ENCODE measurements at places on chromosomes 4 and X.

DNA sequence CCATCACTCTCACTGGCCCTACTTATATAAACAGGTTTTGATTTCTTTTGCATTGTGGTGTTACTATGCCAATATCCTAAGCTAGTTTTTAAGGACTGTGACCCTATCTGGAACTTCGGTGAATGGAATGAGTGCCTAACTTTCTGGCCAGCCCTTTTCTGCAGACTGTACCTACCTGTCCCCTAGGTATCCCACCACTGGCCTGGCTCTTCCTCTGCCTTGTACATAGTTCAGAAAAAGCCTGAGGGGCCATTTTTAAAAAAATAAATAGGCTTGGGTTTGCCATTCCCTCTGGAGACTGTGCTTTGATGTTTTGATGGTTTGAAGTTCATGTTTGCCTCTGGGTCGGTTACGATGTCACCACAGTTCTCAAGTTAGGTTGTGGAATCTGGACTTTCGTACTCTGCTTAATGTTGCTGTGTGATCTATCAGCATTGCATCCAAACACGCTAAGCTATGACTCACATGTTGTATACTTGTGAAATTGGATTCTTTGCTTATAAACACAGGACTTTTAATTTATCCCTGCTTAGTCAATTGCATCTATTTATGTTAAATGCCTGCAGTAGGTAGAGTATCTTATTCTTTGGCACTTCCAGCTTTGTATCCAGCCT, 182.0 kb downstream of the ANKRD50 start:
- H3K4me1 ChIP-seq: no peaks in the 10 kb centered on the region
- H3K4me3 ChIP-seq: no peak overlapping the region
- no peaks in the 10 kb centered on the region for H3K36me3 ChIP-seq
- no peak for DNase-seq
- no peak overlapping the region for H3K27ac ChIP-seq

- H3K27ac ChIP-seq: no peak overlapping the region
- no peak overlapping the region for H3K4me3 ChIP-seq
- DNase-seq: no peak
- no peaks in the 10 kb centered on the region for H3K27me3 ChIP-seq
- no peaks in the 10 kb centered on the region for H3K36me3 ChIP-seq
- H3K4me1 ChIP-seq: no peaks in the 10 kb centered on the region
Measured at GRCh38 chr4:27921231-27921630, 1060.6 kb downstream of the STIM2 start.

DNA sequence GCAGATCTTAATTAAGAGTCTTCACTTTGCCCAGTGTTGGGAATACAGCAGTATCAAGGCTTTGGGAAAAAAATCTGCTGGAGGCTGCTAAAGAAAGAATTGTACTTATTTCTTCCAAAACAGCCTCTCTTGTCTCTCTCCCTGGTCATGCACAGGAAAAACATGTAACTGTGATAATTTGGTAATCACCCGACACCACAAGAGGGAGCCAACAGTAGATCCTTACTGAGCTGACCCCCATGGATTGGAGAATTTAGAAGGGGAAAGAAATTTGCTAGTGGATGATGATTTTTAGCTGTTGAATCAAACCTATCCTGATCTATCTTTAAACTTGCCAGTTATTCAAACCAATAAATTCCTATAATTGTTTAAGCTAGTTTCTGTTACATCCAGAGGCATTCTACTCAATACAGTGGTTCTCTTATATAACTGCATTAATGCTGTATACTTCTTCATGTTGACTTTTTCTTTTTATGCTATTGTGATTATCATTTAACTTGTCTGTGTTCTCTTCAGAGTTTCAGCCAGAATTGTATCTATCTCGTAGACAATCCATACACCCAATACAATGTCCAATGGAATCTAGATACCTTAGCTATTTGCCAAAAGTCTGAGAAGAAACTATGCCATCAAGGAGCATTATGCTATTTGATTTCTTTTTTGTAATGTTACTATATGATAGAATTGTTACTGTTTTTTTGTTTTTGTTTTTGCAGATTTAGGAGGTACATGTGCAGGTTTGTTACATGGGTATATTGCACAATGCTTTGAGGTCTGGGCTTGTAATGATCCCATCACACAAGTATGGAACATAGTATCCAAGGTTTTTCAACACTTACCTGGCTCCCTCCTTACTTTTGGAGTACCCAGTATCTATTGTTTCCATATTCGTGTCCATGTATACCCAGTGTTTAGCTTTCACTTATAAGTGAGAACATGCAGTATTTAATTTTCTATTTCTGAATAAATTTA, 31.3 kb upstream of the ARHGEF38 start:
- no peaks in the 10 kb centered on the region for H3K4me1 ChIP-seq
- H3K27me3 ChIP-seq: no peaks in the 10 kb centered on the region
- no peaks in the 10 kb centered on the region for H3K36me3 ChIP-seq
- no peak overlapping the region for H3K27ac ChIP-seq
- no peak for DNase-seq

GRCh38 chr4:111707491-111707890, 437.8 kb upstream of the FAM241A start:
- no peak overlapping the region for H3K27ac ChIP-seq
- H3K27me3 ChIP-seq: no peaks in the 10 kb centered on the region
- DNase-seq: no peak
- H3K4me3 ChIP-seq: no peak overlapping the region
- no peaks in the 10 kb centered on the region for H3K36me3 ChIP-seq
- no peaks in the 10 kb centered on the region for H3K4me1 ChIP-seq

DNA sequence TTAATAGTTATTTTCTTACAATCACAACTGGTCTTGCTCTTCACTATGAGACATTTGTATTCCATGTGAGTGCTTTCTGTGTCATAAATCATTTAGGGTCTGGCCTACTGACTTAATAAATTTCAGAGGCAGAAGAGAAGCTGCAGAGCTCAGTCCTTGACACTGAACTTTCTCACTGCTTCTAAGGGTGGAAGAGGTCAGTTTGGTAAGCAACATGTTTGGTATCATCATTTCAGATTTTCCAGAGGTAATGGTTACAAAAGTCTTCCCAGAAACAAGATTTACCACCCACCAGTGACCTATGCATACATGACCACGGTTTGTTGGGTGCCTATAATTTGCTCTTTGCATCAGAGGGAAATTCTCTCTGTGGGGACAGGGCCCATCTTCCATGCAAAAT, 148.6 kb downstream of the NR3C2 start:
- peaks cover 3% of the 10 kb centered on the region for H3K4me1 ChIP-seq
- no peak for DNase-seq
- no peaks in the 10 kb centered on the region for H3K36me3 ChIP-seq
- no peaks in the 10 kb centered on the region for H3K27me3 ChIP-seq
- no peak overlapping the region for H3K27ac ChIP-seq

DNA sequence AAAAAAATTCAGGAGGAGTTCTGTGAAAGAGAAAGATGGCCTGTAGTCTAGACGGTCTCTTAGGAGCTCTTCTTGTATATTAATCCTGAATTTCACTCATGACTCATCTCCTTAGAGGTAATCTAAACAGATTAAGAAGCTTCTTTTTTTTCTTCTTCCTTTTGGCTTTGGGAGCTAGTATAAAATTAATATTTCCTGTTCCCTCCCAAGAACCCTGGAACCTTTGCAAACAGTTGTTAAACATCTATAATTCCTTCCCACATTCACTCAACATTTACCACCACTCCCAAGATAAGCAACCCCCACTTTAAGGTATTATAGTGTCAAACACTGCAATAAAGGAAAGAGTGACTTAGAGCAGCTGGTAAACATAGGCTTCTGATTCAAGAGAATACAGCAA, 146.4 kb upstream of the EDNRA start:
- H3K27ac ChIP-seq: no peak overlapping the region
- H3K4me1 ChIP-seq: no peaks in the 10 kb centered on the region
- H3K27me3 ChIP-seq: no peaks in the 10 kb centered on the region
- no peak overlapping the region for H3K4me3 ChIP-seq
- DNase-seq: no peak
- no peaks in the 10 kb centered on the region for H3K36me3 ChIP-seq

- no peaks in the 10 kb centered on the region for H3K4me1 ChIP-seq
- H3K27me3 ChIP-seq: no peaks in the 10 kb centered on the region
- no peak overlapping the region for H3K4me3 ChIP-seq
- no peak overlapping the region for H3K27ac ChIP-seq
Measured at GRCh38 chrX:84873176-84873575, 130.5 kb upstream of the APOOL start.

DNA sequence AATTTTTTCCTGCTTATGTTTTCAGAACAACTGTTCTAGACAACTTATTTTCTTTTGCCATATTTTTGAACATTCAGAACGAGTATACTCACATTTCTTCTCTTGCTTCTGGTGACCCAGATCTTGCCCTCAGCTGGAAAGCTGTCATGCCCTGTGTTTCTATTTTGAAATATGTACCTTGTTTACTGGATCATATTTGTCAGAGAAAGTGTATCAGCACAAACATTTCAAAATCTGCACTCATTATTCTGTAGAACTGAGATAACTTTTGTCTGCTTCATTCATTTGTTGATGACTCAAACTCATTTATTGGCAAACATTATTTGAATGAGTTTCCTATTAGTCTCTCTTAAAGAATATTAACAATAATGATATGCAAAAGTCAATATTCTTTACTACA, 46.2 kb upstream of the FAM9A start:
- H3K36me3 ChIP-seq: no peaks in the 10 kb centered on the region
- no peak overlapping the region for H3K4me3 ChIP-seq
- DNase-seq: no peak
- no peaks in the 10 kb centered on the region for H3K27me3 ChIP-seq
- no peaks in the 10 kb centered on the region for H3K4me1 ChIP-seq

DNA sequence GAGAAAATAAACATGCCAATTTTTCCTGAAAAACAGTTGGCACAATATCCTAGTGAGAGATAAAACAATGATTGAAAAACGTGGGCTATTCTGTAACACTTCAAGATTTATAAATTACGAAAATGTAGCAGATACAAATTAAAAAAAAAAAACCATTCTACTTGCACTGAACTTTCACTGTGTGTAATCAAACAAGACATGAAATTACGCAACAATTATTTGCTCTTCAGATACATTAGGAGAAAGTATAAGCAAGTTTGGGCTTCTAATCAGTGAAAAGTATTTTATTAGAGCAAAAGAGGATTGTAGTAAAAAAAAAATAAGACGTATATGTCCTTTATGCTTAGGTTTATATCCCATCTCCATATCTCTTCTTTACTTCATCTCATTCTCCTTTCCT, 320.4 kb downstream of the SPOCK3 start:
- no peak overlapping the region for H3K4me3 ChIP-seq
- H3K27ac ChIP-seq: no peak overlapping the region
- no peaks in the 10 kb centered on the region for H3K27me3 ChIP-seq
- H3K4me1 ChIP-seq: no peaks in the 10 kb centered on the region
- no peaks in the 10 kb centered on the region for H3K36me3 ChIP-seq

DNA sequence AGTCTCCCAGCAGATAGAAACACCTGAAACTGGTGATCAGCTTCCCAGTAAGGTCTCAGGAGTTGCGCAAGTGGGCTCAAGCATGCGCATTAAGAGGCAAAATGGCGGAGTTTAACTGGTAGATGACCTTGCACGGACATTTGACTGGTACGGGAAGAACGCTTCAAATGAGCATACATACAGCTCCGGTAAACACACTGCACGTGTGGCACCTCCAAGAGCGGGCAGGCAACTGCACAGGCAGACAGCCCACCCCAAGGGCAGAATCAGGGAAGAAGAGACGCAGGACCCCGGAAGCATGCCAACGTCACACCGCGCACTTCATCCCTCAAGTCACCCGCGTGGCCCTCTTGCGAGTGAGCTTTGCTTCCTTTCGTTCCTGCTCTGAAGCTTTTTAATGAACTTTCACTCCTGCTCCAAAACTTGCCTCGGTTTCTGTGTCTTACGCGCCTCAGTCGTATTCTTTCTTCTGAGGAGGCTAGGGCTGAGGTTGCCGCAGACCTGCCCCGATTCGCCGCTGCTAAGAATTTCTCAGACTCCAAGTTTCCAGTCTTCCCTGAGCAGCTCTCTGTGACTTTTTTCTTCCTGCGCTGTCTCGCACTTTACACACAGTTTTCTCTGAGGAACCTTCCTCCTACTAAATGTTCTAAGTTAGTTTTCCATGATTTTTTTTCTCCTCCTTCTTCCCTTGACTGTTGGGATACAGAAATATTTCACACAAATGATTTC, 180.7 kb upstream of the ZFP42 start:
- H3K27me3 ChIP-seq: no peaks in the 10 kb centered on the region
- H3K4me3 ChIP-seq: no peak overlapping the region
- no peaks in the 10 kb centered on the region for H3K4me1 ChIP-seq
- no peak for DNase-seq

DNA sequence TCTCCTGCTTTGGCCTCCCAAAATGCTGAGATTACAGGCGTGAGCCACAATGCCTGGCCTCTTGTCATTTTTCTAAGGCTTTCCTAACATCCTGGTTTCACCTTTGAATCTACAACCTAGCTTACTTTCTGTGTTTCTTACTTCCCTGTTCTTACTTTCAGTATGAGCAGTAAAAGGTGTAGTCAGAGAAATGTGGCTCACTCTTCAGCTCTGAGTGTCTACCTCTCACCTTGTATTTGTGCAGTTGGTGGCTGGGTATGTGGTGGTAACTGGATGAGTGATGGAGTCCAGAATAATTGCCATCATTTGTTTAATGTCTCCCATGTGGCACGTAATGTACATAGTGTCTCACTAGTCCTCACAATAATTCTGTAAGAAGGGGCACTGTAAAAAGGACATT, 19.1 kb upstream of the CXCL11 start:
- H3K36me3 ChIP-seq: no peaks in the 10 kb centered on the region
- peaks cover 13% of the 10 kb centered on the region for H3K4me1 ChIP-seq
- H3K27me3 ChIP-seq: no peaks in the 10 kb centered on the region
- no peak overlapping the region for H3K4me3 ChIP-seq
- no peak overlapping the region for H3K27ac ChIP-seq
- no peak for DNase-seq

- no peak for DNase-seq
- H3K4me1 ChIP-seq: no peaks in the 10 kb centered on the region
- H3K36me3 ChIP-seq: no peaks in the 10 kb centered on the region
- no peaks in the 10 kb centered on the region for H3K27me3 ChIP-seq
- H3K4me3 ChIP-seq: no peak overlapping the region
Measured at GRCh38 chr4:14280567-14280966, 653.0 kb upstream of the BOD1L1 start.

DNA sequence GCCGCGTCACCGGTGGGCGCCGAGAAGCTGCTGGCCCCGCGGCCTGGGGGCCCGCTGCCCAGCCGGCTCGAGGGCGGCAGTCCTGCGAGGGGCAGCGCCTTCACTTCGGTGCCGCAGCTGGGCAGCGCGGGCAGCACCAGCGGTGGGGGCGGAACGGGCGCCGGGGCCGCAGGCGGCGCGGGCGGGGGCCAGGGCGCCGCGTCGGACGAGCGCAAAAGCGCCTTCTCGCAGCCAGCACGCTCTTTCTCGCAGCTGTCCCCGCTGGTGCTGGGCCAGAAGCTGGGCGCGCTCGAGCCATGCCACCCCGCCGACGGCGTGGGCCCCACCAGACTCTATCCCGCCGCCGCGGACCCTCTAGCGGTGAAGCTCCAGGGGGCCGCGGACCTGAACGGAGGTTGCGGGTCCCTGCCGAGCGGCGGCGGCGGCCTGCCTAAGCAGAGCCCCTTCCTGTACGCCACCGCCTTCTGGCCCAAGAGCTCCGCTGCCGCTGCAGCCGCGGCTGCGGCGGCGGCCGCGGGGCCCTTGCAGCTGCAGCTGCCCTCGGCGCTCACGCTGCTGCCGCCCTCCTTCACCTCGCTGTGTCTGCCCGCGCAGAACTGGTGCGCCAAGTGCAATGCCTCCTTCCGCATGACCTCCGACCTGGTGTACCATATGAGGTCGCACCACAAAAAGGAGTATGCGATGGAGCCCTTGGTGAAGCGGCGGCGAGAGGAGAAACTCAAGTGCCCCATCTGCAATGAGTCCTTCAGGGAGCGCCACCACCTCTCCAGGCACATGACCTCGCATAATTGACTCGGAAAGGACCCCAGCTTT, 5.6 kb downstream of the PRDM8 start:
- H3K4me3 ChIP-seq: no peak overlapping the region
- H3K27me3 ChIP-seq: peaks cover 87% of the 10 kb centered on the region
- peaks cover 22% of the 10 kb centered on the region for H3K4me1 ChIP-seq
- H3K27ac ChIP-seq: no peak overlapping the region
- DNase-seq: peak; percentile 70
